CD8-positive, alpha-beta memory T cell (primary cell): ENCODE measurements at places on chromosomes 6 and 20. TPM values are rescaled to one million over a fixed set of nuclear protein-coding genes. Genes with fewer than 3 reads are reported as not detected.

DNA sequence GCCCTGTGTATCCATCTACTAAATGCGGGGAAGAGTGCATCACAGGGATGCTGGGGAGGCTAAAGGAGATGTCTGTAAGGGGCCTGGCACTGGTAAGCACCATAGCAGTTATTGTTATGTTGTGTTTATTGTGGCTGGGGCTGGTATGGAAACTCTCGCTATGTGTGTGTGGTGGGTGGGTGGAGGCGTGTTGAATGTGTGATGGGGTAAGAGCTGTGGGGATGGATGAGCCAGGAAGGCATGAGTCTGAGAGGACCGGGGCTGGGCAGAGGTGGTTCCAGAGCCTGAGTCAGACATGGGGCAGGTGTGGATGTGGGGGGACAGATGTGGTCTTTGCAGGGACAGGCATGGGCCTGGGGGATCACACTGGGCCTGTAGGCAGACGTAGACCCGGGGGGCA, 88.1 kb downstream of the GRM4 start:
- H3K4me3 ChIP-seq = no peak overlapping the region
- no peaks in the 10 kb centered on the region for H3K36me3 ChIP-seq
- no peaks in the 10 kb centered on the region for H3K27me3 ChIP-seq
- no peaks in the 10 kb centered on the region for H3K4me1 ChIP-seq
- H3K27ac ChIP-seq = no peak overlapping the region

FILIP1 gene
- total RNA-seq = not detected

DNA sequence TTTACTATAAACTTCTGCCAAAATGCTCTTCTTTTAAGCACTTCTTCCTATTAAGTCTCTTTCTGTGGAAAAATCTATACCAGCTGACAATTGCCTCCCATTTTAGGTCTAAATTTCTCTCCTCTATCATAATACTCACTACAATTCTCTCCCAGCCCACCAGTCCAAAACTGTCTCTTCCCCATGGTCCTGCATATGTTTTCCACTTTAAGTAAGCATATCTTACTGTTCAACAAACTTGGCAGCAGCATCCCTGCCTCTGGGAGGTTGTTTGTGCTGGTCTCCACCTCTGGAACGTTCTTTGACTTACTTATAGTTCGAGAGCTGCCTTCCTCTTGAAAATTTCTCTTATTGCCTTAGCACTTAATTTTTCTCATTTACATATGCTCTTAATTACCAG, 180.5 kb downstream of the COL12A1 start:
- H3K36me3 ChIP-seq = no peaks in the 10 kb centered on the region
- H3K4me3 ChIP-seq = no peak overlapping the region
- no peak for DNase-seq
- no peaks in the 10 kb centered on the region for H3K27me3 ChIP-seq

PNPLA1 gene
- total RNA-seq = not detected

GTPBP2 gene
- total RNA-seq = 44.2 TPM

GRCh38 chr6:163420289-163420614, 5.7 kb downstream of the QKI start:
- H3K4me3 ChIP-seq = no peak overlapping the region
- H3K27me3 ChIP-seq = no peaks in the 10 kb centered on the region

NOTCH4 gene
- 1.4 TPM for total RNA-seq
